Motor neuron (in vitro differentiated cells): ENCODE measurements at places on chromosomes 4 and X.

DNA sequence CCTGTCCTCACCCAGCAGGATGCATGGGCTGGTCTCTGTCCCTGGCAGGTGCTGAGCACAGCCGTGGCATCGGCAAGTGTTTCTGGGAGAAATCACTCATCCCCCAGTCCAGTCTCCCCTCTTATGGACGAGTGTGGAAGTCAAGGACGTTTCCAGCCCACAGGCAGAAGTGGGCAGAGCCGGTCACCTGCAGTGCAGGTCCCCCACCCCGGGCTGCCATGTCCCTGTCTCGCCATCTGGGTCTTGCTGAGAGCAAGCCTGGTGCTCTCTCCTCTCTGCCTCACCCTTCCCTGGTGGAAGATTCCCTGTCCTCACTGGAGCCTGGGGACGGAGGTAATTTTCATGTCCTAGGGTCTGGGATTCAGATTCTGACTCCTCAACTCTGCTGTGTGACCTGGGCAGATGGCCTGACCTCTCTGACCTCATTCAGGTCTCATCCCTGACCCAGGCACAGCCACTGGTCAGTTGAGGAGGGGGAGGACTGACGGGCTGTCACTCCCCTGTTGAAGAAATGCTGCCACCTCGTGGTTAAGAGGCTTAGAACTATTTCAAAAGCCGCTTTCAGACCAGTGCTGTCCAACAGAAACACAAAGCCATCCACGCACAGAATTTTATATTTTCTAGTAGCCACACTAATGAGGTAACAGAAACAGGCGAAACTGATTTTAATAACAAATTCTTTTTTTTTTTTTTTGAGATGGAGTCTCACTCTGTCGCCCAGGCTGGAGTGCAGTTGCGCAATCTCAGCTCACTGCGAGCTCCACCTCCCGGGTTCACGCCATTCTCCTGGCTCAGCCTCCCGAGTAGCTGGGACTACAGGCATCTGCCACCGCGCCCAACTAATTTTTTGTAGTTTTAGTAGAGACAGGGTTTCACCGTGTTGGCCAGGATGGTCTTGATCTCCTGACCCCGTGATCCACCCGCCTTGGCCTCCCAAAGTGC is 1.8 kb downstream of the CPZ start:
- ATAC-seq = peak; percentile 41

DNA sequence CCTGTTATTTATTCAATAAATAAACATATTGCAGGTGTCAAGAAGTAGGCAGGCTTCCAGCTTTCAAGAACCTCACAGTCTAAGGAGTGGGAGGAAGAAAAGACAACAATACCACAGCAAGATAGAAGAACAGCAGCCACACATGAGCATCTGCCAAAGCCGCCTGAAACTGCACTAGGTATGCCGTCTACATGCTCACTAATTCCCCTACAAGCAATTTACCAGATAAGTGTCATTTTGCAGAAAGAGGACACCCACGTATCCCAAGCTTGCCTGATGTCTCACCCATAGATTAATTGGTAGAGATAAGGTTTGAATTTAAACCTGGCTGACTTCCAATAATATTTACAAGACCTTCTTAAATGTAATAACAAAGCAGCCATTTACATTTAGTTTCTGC is 439.4 kb upstream of the CPEB2 start:
- ATAC-seq = no peak

DNA sequence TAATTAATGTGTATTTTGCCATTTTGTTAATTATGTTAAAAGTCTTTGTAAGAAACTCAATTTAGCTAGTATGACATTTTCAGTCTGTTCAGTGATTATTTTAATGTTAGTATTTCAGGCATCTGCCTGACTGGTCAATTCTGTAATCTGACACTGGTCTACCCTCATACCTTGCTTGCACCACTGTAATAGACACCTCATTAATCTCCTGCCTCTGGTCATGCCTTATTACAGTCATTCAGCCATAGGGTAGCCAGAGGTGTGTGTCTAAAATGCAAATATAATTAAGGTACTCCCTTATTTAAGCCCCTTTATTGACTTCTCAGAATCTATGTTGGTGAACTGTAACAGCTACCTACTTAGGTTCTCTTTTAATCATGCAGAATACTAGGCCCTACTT is 861.1 kb upstream of the IGFBP7 start:
- ATAC-seq = no peak

- ATAC-seq = no peak
Observed at GRCh38 chr4:5045097-5045496, 6.2 kb upstream of the STK32B start.

DNA sequence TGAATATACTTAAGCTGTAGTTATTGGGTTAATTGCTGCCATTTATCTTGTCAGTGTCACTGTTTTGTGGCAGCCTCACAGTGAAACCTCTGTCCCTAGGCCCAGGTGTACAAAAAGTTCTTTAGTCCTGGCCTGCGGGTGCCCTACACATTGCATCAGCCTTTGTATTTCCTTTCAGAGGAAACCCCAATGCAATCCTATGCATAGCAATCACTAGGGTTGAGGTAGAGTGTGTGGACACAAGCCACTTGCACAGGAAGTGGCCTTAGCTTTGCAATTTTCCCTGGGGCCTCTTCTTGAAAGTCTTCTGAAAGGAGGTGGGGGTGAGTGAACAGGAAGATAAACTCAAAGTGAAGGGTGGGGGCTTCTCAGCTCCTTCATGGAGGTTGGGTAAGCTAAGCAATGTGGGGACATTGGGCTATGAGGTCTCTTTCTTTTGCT is 27.8 kb downstream of the VSIG4 start:
- ATAC-seq = no peak
